ENCODE measurements at places on chromosomes 5 and 9. TPM values are rescaled to one million over a fixed set of nuclear protein-coding genes. Genes with fewer than 3 reads are reported as not detected.

HRH2 gene
- 9.3 TPM for total RNA-seq

MCTP1 gene
- 50.4 TPM for total RNA-seq

TMEM252 gene
- total RNA-seq = not detected

WWC1 gene
- 1.1 TPM for total RNA-seq

BTNL8 gene
- not detected for total RNA-seq

FBP2 gene
- not detected for total RNA-seq

ADGRV1 gene
- 1.9 TPM for total RNA-seq

CEL gene
- 10.5 TPM for total RNA-seq

MYOZ3 gene
- 9.0 TPM for total RNA-seq

ADCY2 gene
- total RNA-seq = 8.8 TPM

SLC30A5 gene
- 58.4 TPM for total RNA-seq

OLFM1 gene
- 36.0 TPM for total RNA-seq

GRCh38 chr9:92402360-92402759 lies 2.0 kb downstream of the OGN start:
- no peaks in the 10 kb centered on the region for H3K27me3 ChIP-seq
- no peaks in the 10 kb centered on the region for H3K36me3 ChIP-seq
- no peak overlapping the region for H3K27ac ChIP-seq
- no peak for DNase-seq

GRCh38 chr5:143222287-143223231 lies 180.9 kb downstream of the NR3C1 start:
- DNase-seq = no peak
- no peak overlapping the region for H3K27ac ChIP-seq
- no peaks in the 10 kb centered on the region for H3K36me3 ChIP-seq
- H3K27me3 ChIP-seq = no peaks in the 10 kb centered on the region

- no peak for DNase-seq
- no peaks in the 10 kb centered on the region for H3K4me1 ChIP-seq
- H3K36me3 ChIP-seq = no peaks in the 10 kb centered on the region
- H3K4me3 ChIP-seq = no peak overlapping the region
- no peak overlapping the region for H3K27ac ChIP-seq
- H3K27me3 ChIP-seq = no peaks in the 10 kb centered on the region
Observed at GRCh38 chr5:74355041-74355824, 285.3 kb downstream of the ENC1 start.

DNA sequence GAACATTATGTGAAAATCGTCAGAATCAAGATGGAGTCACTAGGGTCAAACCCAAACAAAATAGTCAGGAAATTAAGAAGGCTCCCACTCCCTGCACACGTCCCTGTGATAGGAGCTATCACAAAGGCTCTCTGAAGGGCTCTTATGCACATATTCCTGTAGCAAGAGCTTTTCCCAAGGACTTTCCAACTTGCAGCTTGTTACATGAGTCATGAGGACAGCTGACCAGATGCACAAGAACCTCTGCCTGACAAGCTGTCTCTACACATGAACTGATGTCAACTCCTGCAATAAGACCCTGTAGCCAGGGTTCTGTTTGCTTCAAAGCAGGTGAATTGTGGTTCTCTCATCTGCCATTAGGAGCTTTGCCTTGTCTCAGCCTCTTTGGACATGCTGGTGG lies 122.4 kb downstream of the OLFM1 start:
- H3K4me1 ChIP-seq = no peaks in the 10 kb centered on the region
- H3K36me3 ChIP-seq = no peaks in the 10 kb centered on the region
- peaks cover 10% of the 10 kb centered on the region for H3K27me3 ChIP-seq
- no peak overlapping the region for H3K4me3 ChIP-seq

DNA sequence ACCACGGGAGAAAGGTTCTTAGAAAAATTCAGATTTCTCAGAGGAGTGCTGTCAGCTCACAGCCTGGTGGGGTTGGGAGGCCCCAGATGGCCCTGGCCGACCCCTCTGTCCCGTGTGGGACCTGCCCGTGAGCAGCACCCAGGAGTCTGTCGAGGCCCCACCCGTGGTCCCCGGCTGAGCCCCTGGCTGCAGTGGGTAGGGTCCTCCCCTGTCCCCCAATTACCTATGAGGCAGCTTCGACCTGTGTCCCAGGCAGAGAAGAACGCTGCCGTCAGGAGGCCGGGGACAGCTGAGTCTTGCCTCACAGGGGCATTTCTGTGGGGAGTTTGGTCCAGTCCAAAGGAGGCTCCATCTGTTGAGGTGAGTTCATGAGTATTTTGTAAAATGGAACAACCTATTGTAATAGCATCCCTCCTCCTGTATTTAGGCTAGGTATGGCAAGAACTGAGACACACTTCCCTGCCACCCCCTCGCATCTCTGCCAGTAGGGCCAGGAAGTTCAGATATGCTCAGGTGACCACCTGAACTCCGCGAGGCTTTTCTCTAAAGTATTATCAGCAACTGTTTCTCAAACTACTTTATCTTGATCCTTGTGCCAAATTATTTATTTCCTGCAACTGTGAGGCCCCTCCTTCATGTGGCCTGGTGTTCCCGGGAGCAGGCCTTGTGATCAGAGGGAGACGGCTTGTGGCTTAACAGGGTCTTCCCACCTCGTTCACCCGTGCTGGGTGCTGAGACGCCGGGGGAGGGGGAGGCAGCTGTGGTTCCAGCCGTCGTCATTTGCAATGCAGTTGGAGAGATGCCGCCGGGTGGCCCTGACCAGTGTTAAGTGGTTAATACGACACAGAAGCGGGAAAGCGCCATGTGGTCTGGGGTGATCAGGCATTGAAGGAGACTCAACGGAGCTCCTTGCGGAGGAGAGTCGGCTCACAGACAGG lies 1.7 kb downstream of the AHRR start:
- peaks cover 18% of the 10 kb centered on the region for H3K4me1 ChIP-seq
- no peak for DNase-seq
- no peak overlapping the region for H3K27ac ChIP-seq
- H3K36me3 ChIP-seq = no peaks in the 10 kb centered on the region

GRCh38 chr5:122368510-122369251 lies 56.6 kb downstream of the SNCAIP start:
- H3K27ac ChIP-seq = no peak overlapping the region
- no peak for DNase-seq
- H3K36me3 ChIP-seq = no peaks in the 10 kb centered on the region
- H3K4me1 ChIP-seq = no peaks in the 10 kb centered on the region

GRCh38 chr5:83118471-83118870 lies 41.1 kb downstream of the XRCC4 start:
- DNase-seq = no peak
- H3K27me3 ChIP-seq = no peaks in the 10 kb centered on the region
- no peaks in the 10 kb centered on the region for H3K36me3 ChIP-seq
- H3K27ac ChIP-seq = no peak overlapping the region
- no peak overlapping the region for H3K4me3 ChIP-seq

DNA sequence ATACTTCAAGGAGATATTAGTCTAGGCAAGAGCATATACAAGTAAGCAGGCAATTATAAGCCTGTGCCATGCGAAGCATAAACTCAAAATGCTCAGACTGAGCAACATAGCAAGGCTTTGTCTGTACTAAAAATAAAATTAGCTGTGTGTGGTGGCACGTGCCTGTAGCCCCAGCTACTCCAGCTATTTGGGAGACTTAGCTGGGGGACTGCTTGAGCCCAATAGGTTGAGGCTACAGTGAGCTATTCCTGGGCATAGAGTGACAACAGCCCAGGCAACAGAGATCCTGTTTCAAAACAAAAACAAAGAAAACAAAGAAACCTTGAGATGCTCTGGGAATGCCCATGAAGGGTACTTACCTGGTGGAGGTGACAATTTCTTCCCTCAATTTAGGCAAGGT lies 130.5 kb upstream of the ZNF608 start:
- no peak for DNase-seq
- no peak overlapping the region for H3K4me3 ChIP-seq
- H3K4me1 ChIP-seq = no peaks in the 10 kb centered on the region
- H3K36me3 ChIP-seq = no peaks in the 10 kb centered on the region

DNA sequence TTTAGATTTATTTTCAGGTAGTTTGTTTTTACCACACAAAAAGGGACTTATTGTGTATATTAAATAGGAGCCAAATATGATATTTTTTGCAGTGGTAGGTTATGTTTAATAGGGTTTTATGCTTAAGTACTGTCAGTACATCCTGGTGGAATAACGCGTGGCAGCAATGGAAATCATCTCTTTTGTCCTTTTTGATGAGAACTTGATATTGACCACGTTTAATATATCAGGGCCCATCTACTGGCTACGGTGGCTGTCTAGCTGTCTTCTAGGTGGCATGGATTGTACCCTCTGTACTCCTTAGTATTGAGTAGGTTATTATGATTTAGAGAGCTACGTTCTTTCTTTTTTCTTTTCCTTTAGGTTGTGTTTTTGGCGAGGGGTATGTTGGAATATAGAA lies 2.6 kb downstream of the BASP1 start:
- no peak for DNase-seq
- H3K27ac ChIP-seq = no peak overlapping the region
- H3K27me3 ChIP-seq = peaks cover 33% of the 10 kb centered on the region
- H3K4me1 ChIP-seq = peaks cover 5% of the 10 kb centered on the region

DNA sequence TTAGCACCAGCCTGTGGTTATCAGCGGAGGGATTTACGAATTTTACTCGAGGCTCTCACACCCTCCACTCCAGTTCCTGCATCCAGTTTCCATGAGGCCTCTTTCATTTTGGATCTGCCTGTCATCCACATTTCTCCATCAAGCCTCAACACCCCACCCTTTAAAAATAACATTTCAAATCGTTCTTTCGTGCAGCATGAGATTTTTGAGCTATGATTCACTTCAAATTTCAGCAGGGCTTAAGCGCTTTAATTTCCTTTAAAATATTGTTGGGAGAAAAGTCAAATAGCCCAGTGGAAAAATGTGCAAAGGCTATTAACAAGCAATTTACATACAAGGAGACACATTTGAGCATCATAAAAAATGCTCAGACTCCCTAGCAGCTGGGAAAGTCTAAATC lies 103.2 kb downstream of the MSX2 start:
- no peak overlapping the region for H3K4me3 ChIP-seq
- H3K27ac ChIP-seq = no peak overlapping the region
- H3K4me1 ChIP-seq = no peaks in the 10 kb centered on the region
- DNase-seq = no peak
- H3K27me3 ChIP-seq = no peaks in the 10 kb centered on the region

- no peak overlapping the region for H3K27ac ChIP-seq
- no peak overlapping the region for H3K4me3 ChIP-seq
- no peaks in the 10 kb centered on the region for H3K36me3 ChIP-seq
Observed at GRCh38 chr5:61493973-61494372, 161.9 kb downstream of the ZSWIM6 start.

DNA sequence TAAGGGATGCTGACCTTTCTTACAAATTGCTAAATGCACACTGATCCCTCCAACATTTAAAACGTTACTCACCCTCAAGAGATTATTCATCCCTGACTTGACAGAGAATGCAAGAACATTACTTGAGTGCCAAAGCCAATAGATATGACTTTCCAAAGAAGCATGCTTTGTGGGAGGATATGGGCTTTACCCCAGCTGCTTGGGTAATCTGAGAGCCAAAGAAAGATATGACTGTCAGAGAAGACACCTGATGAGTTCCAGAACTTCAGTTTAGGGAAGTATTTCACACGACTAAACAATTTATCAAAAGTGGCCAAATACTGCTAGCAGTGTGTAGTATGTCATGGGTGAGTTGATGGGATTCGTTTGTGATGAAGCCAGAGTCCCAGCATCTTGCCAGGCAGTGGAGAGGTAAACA lies 7.4 kb upstream of the SPDL1 start:
- H3K4me3 ChIP-seq = no peak overlapping the region
- no peaks in the 10 kb centered on the region for H3K4me1 ChIP-seq
- no peaks in the 10 kb centered on the region for H3K27me3 ChIP-seq

- H3K36me3 ChIP-seq = no peaks in the 10 kb centered on the region
- H3K4me1 ChIP-seq = no peaks in the 10 kb centered on the region
- no peak overlapping the region for H3K4me3 ChIP-seq
- H3K27me3 ChIP-seq = no peaks in the 10 kb centered on the region
- no peak for DNase-seq
- H3K27ac ChIP-seq = no peak overlapping the region
Observed at GRCh38 chr5:159440235-159440634, 109.9 kb upstream of the IL12B start.

DNA sequence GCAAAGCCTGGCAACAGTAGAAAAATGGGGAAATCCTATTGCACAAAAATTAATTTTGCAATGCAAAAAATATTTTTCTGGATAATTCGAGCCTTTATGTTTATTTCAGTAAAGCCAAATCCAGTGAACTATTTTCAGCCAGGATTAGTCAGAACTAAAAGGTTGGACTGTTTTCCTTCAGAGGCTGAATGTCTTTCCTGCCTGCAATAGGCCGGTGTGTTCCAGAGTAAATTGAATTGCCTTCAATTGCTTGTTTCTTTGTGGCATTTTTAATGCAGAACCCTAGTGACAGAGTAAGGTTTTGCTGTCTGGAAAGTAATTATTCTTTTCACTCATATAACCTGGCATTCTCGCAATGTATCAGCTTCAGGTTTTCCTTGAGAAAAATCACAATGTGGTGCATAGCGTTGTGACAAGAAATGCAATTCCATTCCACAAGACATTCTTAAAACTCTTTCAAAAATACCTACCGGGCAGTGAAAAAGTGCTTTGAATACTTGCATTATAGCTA lies 183.7 kb downstream of the GLIS3 start:
- no peaks in the 10 kb centered on the region for H3K36me3 ChIP-seq
- H3K4me1 ChIP-seq = no peaks in the 10 kb centered on the region
- H3K27me3 ChIP-seq = no peaks in the 10 kb centered on the region
- H3K27ac ChIP-seq = no peak overlapping the region
- H3K4me3 ChIP-seq = no peak overlapping the region

GRCh38 chr5:141330299-141331080 lies at the start of gene PCDHGA1:
PCDHGA1 (plus strand) TSS chr5:141330514.
- no peak within 1 kb of the TSS for H3K4me3 ChIP-seq
- no peak within 1 kb of the TSS for H3K27ac ChIP-seq
- DNase-seq = no peak
- H3K4me1 ChIP-seq = no peaks in the 10 kb centered on the region

All from tibial nerve (tissue), 4 donors.